ENCODE measurements at places on chromosomes 5 and 9. TPM values are rescaled to one million over a fixed set of nuclear protein-coding genes. Genes with fewer than 3 reads are reported as not detected.

Gene ABLIM3
- total RNA-seq: not detected

Gene MAST4
- 28.3 TPM for total RNA-seq

Gene CCNJL
- total RNA-seq: not detected

Gene AHRR
- total RNA-seq: 0.56 TPM

Gene SLC45A2
- 0.40 TPM for total RNA-seq

Gene LCN9
- total RNA-seq: not detected

Gene IL13
- total RNA-seq: not detected

Gene CORO2A
- total RNA-seq: 3.4 TPM

Gene GGTA1
- total RNA-seq: not detected

Gene SLC25A2
- total RNA-seq: 0.34 TPM

Gene PCDHGA4
- 0.17 TPM for total RNA-seq

Gene PIP5KL1
- total RNA-seq: 1.7 TPM

Gene ARHGEF37
- total RNA-seq: 0.43 TPM

Gene RGMB
- 9.5 TPM for total RNA-seq

Gene GFRA3
- not detected for total RNA-seq

Gene RETREG1
- 37.4 TPM for total RNA-seq

Gene PCDHA10
- not detected for total RNA-seq

Gene MLANA
- total RNA-seq: not detected

Gene SMIM33
- not detected for total RNA-seq

Gene ACO1
- total RNA-seq: 10.0 TPM

Gene SPINK13
- not detected for total RNA-seq

Gene LCN1
- total RNA-seq: not detected

Gene SHC3
- total RNA-seq: 0.05 TPM

Gene NPR3
- total RNA-seq: not detected

Gene PRRT1B
- not detected for total RNA-seq

Gene MAPKAP1
- total RNA-seq: 41.3 TPM

Gene PRKAA1
- total RNA-seq: 103 TPM

Gene OR13C8
- total RNA-seq: not detected

Gene AJM1
- 1.8 TPM for total RNA-seq

Gene NEUROG1
- not detected for total RNA-seq

Gene SLIT3
- total RNA-seq: not detected

Gene BAAT
- total RNA-seq: 0.07 TPM

Gene CFAP90
- total RNA-seq: not detected

Gene DBH
- 0.08 TPM for total RNA-seq

Gene IL33
- not detected for total RNA-seq

Gene ATG10
- 4.9 TPM for total RNA-seq

Gene DMRT3
- total RNA-seq: not detected

Gene PTCH1
- 5.7 TPM for total RNA-seq

Gene HSPB3
- not detected for total RNA-seq

Gene SPATA31E1
- not detected for total RNA-seq

Gene DEPDC1B
- total RNA-seq: 0.24 TPM

Gene IFNA21
- total RNA-seq: not detected

Gene LYRM7
- total RNA-seq: 8.2 TPM

Gene OR1L8
- total RNA-seq: not detected

Gene IL7R
- total RNA-seq: 341 TPM

All from naive thymus-derived CD4-positive, alpha-beta T cell (primary cell).